ENCODE measurements at places on chromosomes 2 and 18. TPM values are rescaled to one million over a fixed set of nuclear protein-coding genes. Genes with fewer than 3 reads are reported as not detected.

Gene MC5R
- not detected for polyA plus RNA-seq

Gene FSHR
- not detected for polyA plus RNA-seq

Gene MATN3
- 0.10 TPM for polyA plus RNA-seq

Gene G6PC2
- polyA plus RNA-seq = not detected
